ENCODE measurements at places on chromosomes 2 and 18.

DNA sequence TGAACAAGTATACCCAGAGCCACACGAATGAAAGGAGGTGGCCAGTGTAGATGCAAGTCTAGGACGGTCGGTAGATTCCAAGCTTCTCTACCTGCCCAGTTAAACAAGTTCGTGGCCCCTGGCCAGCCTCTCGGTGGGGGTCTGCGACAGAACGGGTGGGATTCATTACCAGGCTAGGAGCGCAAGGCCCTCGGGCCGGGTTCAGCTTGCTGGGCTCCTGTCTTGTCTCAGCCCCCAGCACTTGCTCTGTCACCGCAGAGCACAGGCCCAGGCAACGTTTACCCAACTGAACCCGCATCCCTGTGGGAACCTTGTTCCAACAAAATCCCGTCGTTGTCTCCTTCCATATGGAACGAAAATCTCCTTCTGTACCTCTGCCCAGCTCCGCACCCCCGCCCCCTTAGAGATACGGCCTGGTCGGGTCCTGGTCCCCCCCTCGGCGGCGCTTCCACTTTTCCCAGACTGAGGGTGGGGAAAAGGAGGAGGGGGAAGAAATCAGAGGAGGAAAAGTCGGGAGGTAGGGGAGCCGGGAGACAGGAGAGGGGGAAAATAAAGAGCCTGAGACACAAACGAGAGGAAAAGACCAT lies 1.9 kb upstream of the EMX1 start:
- no peak for DNase-seq

DNA sequence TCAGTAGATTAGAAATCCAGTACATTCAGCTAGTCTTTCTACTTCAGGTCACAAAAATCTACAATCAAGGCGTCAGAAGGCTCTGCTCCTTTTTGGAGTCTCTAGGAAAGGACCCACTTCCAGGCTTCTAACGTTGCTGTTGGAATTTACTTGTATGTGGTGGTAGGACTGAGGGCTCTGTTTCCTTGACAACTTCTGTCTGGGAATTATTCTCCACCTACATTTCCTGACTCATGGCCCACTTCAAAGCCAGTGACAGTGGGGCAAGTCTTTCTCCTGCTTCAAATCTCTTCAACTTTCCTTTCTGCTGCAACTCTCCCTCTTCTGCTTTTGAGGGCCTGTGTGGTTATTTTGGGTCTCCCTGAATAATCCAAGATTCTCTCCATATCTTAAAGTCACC lies 10.4 kb upstream of the TMX3 start:
- no peak for DNase-seq

DNA sequence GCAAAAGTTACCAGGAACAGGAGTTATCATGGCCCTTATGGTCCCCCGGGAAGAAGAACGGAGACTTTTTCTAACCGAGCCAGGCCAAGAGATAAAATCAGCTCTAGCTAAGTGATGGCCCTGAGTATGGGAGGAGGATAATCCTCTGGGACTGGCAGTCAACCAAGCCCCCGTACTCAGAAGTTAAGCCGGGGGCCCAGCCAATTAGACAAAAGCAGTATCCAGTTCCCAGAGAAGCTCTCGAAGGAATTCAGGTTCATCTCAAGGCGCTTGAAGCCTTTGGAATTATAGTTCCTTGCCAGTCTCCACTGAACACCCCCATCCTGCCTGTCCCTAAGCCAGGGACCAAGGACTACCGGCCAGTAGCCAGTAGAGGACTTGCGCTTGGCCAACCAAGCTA lies 365.3 kb upstream of the TCF4 start:
- no peak for DNase-seq

DNA sequence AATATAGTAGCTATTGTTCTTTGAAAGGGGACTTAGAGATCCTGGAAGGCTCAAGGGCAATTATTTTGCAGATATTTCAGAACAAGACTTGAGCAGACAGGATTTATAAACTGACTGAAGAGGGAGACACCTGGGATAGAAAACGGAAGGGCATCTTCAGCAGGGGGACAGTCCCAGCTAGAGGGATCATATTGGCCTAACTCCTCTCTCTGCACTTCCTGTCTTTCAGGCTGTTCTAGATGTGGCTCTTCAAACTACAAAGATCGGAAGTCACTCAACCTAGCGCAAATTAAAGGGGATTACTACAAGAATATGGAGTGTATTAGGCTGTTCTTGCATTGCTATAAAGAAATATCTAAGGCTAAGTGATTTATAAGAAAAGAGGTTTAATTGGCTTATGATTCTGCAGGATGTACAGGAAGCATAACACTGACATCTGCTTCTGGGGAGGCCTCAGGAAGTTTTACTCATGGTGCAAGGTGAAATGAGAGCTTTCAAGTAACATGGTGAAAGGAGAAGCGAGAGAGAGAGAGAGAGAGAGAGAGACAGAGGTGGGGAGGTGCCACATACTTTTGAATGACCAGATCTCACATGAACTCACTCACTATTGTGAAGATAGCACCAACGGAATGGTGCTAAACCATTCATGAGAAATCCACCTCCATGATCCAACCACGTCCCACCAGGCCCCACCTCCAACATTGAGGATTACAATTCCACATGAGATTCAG lies 5.3 kb upstream of the CTIF start:
- DNase-seq: peak; percentile 5

DNA sequence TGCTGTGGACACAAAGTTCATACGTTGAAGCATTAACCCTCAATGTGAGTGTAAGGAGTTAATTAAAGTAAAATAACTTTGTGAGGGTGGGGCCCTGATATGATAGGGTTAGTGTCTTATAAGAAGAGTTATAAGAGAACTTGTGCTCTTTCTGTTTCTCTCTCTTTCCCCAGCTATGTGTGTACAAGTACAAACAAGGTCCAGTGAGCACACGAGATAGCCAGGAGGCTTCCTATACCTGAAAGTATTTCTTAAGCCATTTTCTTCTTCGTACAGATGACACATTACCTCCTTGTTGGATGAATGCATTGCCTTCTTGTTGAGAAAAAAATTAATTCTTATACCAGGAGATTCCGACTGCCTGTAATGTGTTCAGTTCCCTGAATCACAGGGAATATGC lies 301.2 kb downstream of the PARD3B start:
- no peak for DNase-seq

DNA sequence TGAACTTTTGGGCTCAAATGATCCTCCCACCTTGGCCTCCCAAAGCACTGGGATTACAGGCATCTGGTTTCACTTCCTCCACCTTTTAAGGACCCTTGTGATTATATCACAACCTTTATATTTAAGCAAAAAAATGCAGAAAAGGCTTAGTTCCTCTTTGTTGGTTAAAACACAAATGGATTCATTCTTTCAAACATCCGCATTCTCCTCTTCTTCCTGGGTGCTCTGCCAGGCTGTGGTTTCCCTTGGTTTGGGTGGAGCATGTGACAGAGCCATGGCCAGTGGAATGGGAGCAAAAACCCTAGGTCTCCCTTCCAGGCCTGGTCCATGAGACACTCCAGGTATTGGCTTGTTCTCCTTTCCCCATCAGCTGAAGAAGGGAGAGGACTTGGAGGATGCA lies 9.9 kb upstream of the SLC66A3 start:
- no peak for DNase-seq

GRCh38 chr2:133240491-133241223 lies 327.6 kb downstream of the NCKAP5 start:
- no peak for DNase-seq

GRCh38 chr2:119147776-119148715 lies 10.5 kb downstream of the C1QL2 start:
- no peak for DNase-seq

DNA sequence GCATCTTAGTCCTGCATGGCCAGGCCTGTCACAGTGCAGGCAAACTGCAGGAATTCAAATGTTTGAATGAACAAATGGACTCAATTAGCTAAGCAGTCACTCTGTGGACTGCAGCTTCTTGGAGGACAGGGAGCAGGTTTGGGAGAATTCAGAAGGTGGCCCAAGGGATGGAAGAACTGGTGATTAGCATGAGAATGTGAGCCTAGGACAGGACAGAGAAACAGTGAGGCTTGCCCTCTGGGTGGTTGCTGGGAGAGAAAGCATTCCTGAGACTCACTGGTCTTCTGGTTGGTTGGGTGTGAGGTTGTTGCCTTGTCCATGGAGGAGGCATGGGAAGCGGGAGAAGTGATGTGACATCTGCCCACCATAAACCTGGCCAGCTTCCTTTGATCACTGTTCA lies 13.7 kb downstream of the IL1RL2 start:
- DNase-seq: no peak

DNA sequence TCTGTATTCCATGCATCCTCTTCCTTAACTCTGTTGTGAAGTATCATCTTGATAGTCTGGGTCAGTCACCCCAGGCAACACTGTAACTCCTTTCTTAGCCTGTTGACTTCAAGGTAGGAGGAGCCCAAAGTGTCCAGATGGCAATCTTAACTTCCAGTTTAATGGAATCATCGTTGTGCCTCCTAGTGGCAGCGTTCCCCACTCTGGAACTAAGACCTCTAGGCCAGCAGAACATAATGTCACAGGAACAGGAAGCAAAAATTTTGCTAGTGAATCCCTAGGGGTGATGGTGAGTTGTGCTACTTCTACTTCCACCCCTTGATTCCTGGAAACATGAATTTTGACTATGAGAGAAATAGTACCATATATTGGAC lies 11.7 kb downstream of the SGPP2 start:
- no peak for DNase-seq

- DNase-seq: peak; percentile 46
Observed at GRCh38 chr18:58100154-58100553, 56.1 kb downstream of the NEDD4L start.

- DNase-seq: no peak
Observed at GRCh38 chr18:66558773-66559172, 45.1 kb downstream of the CDH19 start.

DNA sequence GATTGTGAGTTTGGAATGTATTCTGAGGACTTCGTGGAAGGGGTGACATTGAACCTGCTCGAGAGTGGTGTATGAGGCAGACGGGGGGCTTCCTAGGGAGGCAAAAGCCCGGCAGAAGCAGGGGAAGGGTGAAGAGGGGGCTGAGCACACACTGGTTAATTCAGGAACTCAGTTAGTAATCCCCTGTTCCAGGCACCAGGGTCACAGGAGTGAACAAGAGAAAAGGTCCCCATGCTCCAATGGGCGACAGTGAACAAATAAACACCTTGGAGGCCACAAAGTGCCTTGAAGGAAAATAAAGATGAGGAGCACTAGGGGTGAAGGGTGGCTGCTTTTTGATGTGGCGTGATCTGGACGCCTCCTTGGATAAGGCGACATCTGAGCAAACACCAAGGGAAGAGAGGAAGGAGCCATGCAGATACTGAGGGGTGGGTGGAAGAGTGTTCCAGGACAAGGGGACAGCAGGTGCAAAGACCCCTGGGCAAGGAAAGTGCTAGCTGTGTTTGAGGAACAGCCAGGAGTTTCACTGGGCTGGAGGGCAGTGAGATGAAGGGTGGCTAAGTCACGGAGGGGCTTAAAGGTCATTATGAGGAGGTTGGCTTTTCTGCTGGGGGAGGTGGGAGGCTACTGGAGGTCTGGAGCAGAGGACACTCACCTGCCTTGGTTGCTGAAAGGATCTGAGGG lies 26.7 kb upstream of the ASB18 start:
- no peak for DNase-seq

GRCh38 chr18:43484710-43485109 lies 207.4 kb upstream of the SYT4 start:
- DNase-seq: no peak

DNA sequence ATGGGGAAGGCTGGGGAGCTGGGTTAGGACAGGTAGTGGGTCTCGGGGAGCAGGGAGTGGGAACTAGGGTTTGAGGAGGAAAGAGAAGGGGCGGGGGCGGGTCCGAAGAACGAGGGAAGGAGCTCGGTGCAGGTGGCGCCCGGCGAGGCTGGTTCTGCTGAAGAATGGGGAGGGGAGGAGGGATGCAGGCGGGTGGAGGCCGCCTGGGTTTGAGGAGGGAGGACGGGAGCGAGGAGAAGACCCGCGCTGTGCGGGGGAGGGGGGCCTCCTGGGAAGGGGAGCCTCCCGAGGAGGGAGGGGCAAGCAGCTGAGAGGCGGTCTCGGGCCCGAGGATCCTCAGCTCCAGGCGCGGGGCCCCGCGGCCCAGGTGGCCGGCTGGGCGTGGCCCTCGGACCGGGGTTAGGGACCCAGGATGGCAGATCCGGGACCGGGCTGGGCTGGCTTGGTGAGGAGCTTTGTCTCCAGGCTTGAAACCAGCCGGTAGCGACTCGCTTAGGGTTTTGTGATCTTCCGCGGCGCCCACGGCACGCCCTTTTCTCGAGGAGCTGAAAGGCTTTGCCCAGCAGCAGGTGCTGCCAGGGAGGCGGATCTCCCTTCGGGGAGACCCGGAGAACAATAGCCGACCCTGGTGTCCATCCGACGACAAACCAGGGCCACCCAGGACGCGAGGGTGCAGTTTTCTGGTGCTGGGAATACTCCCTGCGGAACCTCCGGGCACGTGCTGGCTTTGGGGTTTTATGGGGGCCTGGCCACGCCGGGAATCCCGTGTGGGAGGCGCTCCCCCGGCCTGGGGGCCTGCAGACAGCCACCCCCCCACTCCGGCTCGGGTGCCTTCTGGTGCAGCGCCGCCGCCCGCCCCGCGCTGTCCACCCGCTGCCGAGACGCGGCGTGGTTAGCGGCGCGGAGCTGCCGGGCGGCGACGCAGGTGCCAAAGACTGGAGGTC lies 1.4 kb downstream of the DPYSL5 start:
- no peak for DNase-seq

GRCh38 chr2:64383016-64383591 lies 70.9 kb upstream of the LGALSL start:
- DNase-seq: no peak

GRCh38 chr2:121903037-121903689 lies 147.7 kb downstream of the TSN start:
- no peak for DNase-seq

DNA sequence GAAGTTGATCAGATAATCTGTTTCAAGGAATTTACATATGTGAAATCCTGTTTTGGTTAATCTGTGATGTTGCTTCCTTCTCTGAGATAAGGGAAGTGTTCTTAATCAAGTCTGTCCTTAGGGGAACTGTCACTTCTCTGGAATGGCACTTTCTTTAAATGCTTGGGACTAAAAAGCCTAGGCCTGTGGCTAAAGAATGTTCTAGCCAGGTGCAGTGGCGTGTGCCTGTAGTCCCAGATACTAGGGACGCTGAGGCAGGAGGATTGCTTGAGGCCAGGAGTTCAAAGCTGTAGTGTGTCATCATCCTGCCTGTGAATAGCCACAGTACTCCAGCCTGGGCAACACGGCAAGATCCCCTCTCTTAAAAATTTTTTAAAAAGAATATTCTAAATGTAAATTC lies 217.6 kb upstream of the SIX3 start:
- DNase-seq: no peak

- DNase-seq: peak; percentile 35
Observed at GRCh38 chr2:11505652-11506610, 27.9 kb upstream of the GREB1 start.

- peak; percentile 35 for DNase-seq
Observed at GRCh38 chr18:74994502-74995418, 214.2 kb downstream of the PTGR3 start.
